Hematopoietic multipotent progenitor cell treated with erythropoietin and hydrocortisone succinate and interleukin-3 and kit ligand, for 8 days (in vitro differentiated cells): ENCODE measurements at places on chromosomes 2 and 18.

DNA sequence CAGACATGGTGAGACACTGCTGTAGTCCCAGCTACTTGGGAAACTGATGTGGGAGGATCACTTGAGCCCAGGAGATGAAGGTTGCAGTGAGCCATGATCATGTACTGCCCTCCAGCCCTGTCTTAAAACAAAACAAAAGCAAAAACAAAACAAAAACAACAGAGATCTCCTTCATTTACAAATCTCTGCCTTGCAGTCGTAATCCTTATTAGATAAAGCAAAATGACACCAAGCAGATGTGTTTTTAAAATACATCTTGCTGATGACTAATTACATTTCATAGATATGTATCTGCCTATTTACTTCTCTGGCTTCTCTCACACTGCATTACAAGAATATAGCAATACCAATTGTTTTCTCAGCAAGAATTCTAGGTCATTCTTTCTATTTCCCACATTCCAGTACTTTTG, 22.8 kb downstream of the NFE2L2 start:
- DNase-seq = no peak

DNA sequence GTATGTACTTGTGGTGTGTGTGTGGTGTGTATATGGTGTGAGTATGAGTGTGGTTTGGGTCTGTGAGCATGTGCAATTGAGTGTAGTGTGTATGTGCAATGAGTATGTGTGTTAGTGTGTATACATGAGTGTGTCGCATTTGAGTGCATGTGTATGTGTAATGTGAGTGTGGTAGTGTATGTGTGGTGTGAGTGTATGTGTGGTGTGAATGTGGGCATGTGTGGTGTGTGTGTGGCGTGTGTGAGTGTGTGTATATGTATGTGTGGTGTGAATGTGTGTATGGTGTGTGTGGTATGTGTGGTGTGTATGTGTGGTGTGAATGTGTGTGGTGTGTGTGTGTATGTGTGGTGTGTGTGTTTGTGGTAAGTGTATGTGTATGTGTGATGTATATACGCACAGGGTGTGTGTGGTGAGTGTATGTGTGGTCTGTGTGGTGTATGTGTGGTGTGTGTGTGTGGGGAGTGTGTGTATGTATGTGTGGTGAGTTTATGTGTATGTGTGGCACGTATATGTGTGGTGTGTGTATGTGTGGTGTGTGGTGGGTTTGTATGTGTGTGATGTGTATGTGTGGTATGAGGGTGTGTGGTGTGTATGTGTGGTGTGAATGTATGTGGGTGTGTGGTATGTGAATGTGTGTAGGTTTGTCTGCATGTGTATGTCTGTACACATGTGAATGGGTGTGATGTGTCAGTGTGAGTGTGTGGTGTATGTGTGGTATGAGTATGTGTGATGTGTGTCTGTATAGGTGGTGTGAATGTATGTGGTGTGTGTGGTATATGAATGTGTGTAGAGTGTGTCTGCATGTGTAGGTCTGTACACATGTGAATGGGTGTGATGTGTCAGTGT, 123.4 kb downstream of the DOCK10 start:
- no peak for DNase-seq

GRCh38 chr2:42360890-42361727, at the start of gene COX7A2L:
Gene COX7A2L, minus strand, starts transcription at chr2:42361217. Its CDS starts 56 bp downstream, at chr2:42361161.
- peak; percentile 96 for DNase-seq

DNA sequence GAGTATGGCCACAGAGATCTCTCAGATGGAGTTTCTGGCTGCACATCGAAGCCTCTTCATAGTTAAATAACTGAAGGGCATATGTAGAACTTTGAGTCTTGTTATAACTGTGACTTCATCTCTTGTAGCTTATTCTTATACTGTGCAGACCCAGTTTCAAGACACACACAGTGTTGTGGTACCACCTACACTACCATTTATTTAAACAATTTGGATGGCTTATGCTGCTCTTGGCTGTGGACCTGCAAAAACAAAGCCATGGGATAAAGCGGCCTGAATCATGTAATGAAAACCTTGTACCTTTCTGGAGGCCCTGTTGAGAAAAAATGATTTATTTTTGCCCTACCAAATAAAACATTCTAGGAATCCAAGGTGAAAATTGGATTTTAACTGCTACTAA, 262.8 kb upstream of the RASGRP3 start:
- no peak for DNase-seq

DNA sequence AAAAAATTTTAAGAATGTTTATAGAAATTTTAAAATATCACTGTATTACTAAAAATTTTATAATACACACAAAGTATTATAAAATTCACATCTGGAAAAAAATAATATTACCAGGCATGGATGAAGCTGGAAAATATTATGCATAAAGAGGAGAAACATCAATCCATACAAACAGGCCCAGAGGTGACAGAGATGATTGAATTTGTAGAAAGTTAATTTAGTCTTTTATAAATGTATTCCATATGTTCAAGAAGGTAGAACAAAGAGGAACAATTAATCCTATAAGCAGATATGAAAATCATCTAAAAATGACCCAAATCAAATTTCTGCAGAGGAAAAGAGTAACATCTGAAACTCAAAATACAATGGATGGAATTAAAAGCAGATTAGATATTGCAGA, 605.2 kb upstream of the CELF4 start:
- DNase-seq = no peak

GRCh38 chr2:173355132-173355865, 627 bp downstream of the CDCA7 start:
- peak; percentile 50 for DNase-seq

GRCh38 chr2:62475172-62476011, 30.6 kb downstream of the TMEM17 start:
- DNase-seq = peak; percentile 11

- DNase-seq = peak; percentile 89
Measured at GRCh38 chr2:144372410-144373080, 147.4 kb downstream of the ZEB2 start.

- DNase-seq = no peak
Measured at GRCh38 chr2:122908159-122908558, 1116.9 kb upstream of the CNTNAP5 start.

- DNase-seq = no peak
Measured at GRCh38 chr2:73708527-73708926, 28.6 kb downstream of the TPRKB start.

GRCh38 chr2:200703127-200703925, 108.4 kb upstream of the BZW1 start:
- DNase-seq = peak; percentile 68

DNA sequence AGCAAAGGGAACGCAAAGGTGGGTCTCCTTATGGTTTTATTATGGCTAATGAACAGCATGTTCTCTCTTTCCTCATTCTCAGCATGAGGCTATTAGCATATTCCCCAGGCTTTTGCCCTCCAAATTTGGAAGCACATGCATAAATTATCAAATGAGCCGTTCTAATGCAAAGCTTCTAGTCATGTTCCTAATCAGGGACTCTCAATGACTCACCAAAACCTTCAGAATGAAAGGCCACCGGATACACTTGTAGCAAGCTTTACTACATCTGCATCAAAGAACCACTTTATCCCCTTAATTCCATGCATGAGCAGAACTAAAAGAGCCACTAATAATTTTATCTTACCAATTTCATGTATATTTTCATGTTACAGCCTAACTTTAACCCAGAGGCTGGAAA, 310.5 kb downstream of the LRATD1 start:
- no peak for DNase-seq

- no peak for DNase-seq
Measured at GRCh38 chr2:181178130-181178529, 197.7 kb downstream of the UBE2E3 start.

- DNase-seq = no peak
Measured at GRCh38 chr18:10936176-10937053, 213.0 kb downstream of the PIEZO2 start.

DNA sequence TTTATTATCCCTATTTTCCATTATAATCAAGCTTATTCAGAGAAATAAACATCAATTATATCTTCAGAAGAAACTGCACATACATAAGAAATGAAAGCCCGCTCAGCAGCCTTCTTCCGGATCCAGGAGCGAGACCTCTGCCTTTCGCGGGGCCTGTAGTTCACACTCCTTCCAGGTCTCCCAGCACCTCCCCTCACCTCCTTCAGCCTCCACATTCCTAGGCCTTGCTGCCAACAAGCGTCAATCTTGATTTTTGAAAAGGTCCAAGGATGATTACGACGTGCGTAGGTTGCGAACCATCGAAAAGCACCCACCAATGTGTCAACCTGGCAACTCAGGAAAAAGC, 355 bp upstream of the KIDINS220 start:
- no peak for DNase-seq

DNA sequence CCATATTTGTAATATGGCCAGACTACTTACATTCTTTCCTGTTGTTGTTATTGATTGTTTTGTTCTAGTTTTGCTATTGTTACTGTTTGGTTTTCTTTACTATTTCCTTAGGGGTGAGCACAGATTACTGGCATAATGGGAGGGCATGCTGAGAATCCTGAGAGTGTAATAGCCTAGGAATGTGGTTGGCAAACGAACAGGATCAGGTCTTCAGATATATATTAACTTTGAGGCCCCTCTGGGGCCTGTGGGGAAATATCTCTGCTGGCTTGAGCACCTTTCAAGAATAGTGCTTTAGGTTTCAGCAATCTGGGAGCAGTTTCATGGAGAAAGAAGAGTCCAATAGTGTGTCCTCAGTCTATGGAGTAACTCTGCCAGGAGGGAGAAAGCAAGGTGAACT, 144.4 kb downstream of the THSD7B start:
- no peak for DNase-seq

- no peak for DNase-seq
Measured at GRCh38 chr2:164644036-164644700, 22.9 kb upstream of the GRB14 start.

- DNase-seq = no peak
Measured at GRCh38 chr2:29462293-29462692, 347.1 kb downstream of the CLIP4 start.

- DNase-seq = no peak
Measured at GRCh38 chr2:241722896-241723454, 11.5 kb upstream of the D2HGDH start.

GRCh38 chr18:42187611-42188380, 232.8 kb downstream of the PIK3C3 start:
- DNase-seq = no peak

GRCh38 chr2:15367715-15368114, 193.4 kb downstream of the NBAS start:
- DNase-seq = no peak

GRCh38 chr18:30634249-30634648, 408.3 kb downstream of the DSC3 start:
- DNase-seq = no peak

DNA sequence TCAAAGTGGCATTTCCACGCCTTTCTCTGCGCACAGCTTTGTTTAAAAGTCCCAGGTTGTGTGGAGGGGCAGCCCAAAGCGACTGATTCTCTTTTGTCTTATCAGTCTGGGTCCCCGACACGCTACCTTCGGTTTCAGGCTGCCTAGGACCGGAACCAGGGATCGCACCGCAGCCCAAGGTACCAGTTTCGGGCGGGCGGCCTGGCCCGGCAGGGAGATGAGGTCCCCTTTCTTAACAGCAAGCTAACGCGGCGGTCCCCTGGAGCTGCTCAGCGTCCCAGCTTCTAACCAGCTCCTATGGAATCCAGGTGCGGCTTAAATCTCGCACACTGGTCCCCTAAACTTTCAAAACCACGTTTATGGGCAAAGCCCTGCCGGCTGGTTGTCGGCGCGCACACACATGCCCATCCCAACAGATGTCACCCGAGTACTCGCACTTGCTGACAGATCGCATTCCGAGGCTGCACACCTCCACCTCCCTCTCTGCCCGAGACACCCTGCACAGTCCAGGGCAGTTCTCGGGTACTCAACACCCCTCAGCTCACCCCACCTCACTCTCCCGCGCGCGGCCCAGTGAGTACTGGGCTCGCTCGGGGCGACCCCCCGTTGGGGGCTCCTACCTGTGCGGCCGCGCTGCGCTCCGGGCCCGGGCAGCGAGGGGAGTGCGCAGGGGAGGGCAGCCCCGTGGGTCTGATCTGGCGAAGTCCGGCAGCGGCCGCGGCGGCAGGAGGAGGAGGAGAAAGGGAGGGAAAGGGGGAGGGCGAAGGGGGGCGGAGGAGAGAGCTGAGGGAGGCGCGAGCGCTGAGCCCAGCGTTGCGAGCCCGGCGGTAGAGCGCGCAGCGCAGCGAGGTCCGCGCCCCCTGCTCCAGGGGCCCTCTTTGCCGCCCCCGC, at the start of gene EFEMP1:
Gene EFEMP1 (minus strand): TSS at position 692 of the 891 bp plus-strand sequence. CDS start 1,342 bp downstream, outside the sequence.
- no peak for DNase-seq

DNA sequence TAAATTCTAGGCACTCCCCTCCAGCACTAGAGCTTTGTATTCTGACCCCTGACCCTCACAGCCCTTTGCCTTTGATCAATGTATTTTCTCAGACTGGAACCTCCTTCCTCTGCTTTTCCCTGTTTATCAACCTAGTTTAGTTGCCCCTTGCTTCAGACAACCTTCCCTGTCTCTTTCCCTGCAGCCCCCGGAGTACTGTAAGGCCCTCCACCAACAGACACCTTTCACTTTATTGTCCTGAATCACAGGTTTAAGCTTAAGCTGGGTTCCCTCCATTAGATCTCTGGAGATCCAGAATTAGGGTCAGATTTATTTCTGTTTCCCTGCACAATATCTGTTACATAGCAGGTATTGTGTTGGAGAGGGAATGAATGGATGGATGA, 140.2 kb downstream of the DDX1 start:
- no peak for DNase-seq

GRCh38 chr2:19575641-19576040, 217.2 kb upstream of the OSR1 start:
- no peak for DNase-seq

GRCh38 chr2:140869107-140869506, 1261.7 kb downstream of the LRP1B start:
- no peak for DNase-seq

DNA sequence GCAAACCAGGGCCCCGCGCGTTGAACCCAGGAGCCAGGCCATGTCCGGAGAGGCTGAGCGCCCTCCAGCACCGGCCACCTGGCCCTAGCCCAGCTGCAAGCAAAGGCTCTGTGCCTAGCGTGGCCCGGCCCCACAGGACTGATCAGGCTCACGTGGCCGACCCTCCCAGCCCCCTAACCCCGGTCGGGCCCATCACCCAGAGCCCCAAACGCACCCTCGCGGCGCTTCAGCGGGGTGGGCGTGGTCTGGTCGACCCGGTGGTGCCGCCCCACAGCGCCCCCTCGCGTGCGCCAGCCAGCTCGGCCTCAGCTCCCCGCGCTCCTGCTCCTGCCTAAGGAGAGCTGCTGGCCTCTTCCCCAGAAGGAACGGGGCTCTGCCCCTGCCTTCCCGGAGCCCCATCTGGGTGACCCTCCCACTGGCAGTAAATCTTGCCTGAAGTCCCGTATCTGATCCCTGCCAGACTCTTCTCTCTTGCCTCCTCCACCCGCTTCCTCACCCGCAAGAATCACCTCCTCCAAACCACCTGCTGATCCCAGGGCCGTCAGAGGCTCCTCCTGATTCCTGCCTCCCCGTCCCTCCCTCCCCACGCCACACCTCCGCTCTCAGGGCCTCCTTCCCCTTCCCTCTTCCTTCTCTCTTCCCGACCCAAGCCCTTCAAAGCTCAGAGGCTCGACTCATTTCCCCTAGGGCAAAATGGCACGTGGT, 12.3 kb upstream of the TEX51 start:
- peak; percentile 50 for DNase-seq

DNA sequence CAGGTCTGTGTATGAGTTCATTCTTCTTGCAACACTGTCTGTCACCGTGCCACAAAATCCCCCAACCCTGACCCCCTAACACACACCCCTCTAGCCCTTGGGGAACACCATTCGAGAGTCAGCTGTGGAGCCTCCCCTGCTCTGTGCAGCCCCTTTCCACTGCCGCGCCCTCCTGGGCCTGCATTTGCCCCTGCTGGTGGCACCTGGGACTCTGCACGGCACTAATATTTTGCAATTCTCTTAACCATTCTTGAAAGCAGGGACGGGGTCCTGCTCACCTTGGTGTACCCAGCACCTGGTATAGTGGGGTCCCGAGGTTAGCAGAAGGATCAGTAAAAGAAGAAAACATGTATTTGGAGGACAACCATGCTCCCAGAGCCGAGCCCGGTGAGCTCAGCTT, 124.0 kb downstream of the HDAC4 start:
- no peak for DNase-seq
